Stimulated activated CD4-positive, alpha-beta T cell treated with anti-CD3 and anti-CD28 coated beads, Interleukin-1b, Interleukin-23, amount 100 ng/mL, for 24 hours (primary cell): ENCODE measurements at places on chromosomes 4 and X.

GRCh38 chr4:128916832-128917231, 107.3 kb downstream of the JADE1 start:
- no peak for DNase-seq

- no peak for DNase-seq
These were observed 27.1 kb downstream of the ATP11C start for GRCh38 chrX:139905743-139906142.

- no peak for DNase-seq
These were observed 11.4 kb upstream of the TREX2 start for GRCh38 chrX:153457136-153457825.

DNA sequence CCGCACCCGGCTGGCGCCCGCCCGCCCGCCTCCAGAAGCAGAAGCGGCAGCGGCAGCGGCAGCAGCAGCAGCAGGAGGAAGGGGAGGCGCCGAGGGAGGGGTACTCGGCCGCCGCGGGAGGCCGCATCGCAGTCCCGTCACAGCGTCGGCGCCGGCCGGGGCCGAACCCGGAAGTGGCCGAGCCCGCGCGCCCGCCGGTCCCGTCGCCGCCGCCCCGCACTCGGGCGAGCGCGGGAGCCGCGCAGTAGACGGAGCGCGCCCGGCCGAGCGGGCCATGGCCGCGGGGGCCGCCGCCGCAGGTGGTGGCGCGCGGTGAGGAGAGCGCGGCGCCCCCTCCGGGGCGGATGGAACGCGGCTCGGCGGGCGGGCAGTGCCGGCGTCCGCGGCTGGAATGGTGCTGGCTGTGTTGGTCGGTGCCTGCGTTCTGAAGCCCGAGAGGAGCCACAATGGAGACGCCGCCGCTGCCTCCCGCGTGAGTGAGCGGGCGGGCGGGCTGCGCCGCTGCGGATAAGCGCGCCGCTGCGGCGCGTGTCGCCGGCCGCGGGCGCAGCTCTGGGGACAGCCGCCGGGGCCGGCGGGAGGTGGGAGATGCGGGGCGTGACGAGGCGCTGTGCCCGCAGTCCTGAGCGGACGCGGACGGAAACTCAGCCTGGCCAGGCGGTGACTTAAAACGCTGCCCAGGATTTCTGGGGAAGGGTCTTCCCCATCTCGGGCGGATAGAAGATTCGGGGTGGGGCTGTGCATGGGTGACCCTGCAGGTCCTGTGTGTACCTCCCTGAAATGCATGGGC, at the start of gene KLHL2:
Gene KLHL2, plus strand, starts transcription at position 131 of the 790 bp plus-strand sequence. Its CDS starts 316 bp downstream, at position 447.
- DNase-seq, result peak; percentile 36

- no peak for DNase-seq
These were observed 24.6 kb downstream of the TSC22D3 start for GRCh38 chrX:107750861-107751445.

GRCh38 chrX:42732506-42732905, 45.5 kb downstream of the PPP1R2C start:
- no peak for DNase-seq

GRCh38 chr4:184167576-184167975, 50.1 kb downstream of the ENPP6 start:
- DNase-seq, result no peak

DNA sequence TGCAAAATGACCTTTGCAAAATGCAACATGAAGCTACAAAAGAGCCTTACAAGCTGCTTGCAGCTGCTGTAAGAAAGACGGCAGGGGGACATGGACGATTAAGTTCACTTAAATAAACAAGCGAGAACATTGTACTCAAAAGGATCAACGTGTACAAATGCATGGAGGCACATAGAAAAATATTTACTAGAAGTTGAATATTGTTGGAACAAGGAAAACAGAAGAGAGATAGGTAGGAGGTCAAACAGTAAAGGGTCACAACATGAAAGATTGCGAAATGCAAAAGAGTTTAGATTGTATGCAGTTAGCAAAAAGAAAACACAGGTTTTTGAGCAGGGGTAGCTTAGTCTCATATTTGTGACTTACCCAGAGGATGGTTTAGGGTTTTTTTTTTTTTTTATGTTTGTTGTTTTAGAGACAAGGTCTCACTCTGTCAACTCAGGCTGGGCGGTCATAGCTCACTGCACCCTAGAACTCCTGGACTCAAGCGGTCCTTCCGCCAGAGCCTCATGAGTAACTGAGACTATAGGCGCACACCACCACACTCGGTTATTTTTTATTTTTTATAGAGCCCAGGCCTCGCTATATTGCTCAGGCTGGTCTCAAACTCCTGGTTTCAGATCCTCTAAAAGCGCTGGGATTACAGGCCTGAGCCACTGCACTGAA, 1.4 kb upstream of the PHF8 start:
- no peak for DNase-seq

DNA sequence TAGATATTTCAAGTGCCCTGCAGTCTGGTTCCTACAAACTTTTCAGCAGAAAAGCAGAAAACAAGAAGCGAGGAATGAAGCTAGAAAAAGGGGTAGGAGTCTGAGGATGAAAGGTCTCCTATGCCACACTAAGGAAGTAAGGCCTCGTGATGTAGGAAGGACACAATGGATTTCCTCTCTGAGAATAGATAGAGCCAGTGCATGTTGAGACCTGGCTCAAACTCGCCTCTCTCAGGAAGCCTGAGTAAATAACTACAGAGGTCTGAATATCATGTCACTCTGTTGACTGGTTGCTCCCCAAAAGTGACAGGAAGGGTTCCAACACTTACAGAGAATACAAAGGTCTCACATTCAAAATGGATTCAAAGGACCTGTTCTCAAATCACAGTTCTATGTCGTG, 93.3 kb downstream of the GRIA3 start:
- no peak for DNase-seq

- DNase-seq, result no peak
These were observed 1611.1 kb downstream of the ARAP2 start for GRCh38 chr4:34633241-34633640.
